ENCODE measurements at places on chromosomes 7 and 10.

DNA sequence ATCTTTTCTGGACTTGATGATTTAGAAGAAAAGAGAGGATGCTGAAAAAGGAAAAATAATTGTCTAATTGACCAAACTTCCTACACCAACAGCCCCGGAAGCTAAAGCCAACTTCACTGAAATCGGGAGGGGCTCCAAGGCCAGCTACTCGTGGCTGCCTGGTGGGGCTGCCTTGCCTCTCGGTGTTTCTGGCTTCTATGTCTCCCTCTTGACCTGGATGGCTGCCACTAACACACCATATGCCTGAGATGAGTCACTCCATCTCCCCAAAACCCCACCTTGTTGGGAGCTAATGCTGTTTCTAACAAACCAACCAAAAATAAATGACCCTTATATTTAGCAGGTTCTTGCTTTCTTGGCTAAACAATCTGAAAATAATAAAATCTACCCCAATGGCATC, 87.6 kb upstream of the AFAP1L2 start:
- peaks cover 30% of the 10 kb centered on the region for H3K36me3 ChIP-seq
- DNase-seq, result no peak
- peaks cover 83% of the 10 kb centered on the region for H3K4me1 ChIP-seq
- peak overlapping the region; percentile 46 for H3K4me3 ChIP-seq

DNA sequence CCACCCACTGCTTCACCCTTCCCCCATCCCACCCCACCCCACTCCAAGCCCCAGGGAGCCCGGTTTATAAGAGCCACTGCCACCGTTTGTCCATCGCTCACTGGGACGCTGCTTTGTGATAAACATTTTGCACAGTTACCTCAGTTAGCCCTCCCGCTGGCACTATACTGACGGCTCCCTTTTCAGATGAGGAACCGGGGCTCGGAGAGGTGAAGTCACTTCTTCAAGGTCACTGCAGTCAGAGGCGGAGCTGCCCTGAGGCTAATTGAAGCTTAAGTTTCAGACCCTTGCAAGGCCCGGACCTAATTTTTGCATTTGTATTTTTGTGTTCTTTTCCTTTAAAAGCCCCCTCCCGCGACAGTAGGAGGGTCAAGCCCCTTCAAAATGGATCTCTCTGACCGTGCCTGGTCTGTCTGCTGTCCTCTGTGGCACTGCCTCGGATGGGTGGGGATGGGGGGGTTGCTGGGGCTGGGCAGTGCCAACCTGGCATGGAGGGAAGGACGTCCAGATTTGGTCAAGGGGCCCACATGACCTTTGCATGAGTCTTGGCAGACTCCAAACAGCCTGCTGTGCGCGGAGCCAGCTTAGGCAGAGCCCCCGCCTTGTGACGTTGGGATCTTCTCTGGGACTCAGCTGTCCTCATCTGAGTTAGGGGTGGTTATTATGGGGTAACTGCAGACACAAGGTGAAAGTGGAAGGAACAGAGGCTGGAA, 17.7 kb upstream of the NODAL start:
- no peak for DNase-seq
- no peak overlapping the region for H3K4me3 ChIP-seq
- no peak overlapping the region for H3K27ac ChIP-seq
- H3K4me1 ChIP-seq, result peaks cover 7% of the 10 kb centered on the region

DNA sequence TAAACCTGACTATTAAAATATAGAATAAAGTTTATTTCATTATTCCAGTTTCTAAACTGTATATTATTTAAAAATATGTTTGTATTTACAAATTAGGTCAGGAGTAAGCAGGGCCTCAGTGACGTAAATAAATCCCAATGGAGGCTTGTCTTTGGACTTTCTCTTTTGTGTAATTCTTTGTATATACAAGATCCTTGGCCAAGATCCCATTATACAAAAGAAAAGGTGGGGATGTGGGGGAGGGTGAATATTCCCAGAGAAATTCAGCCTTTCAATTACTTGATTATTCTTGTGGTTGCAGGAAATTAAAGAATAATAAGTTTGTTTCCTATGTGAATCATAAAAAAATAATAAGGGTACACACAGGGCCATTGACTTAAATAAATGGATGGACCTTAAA, 178.7 kb upstream of the PRPS1L1 start:
- H3K36me3 ChIP-seq, result no peaks in the 10 kb centered on the region
- H3K27ac ChIP-seq, result no peak overlapping the region
- H3K4me3 ChIP-seq, result no peak overlapping the region
- no peak for DNase-seq

DNA sequence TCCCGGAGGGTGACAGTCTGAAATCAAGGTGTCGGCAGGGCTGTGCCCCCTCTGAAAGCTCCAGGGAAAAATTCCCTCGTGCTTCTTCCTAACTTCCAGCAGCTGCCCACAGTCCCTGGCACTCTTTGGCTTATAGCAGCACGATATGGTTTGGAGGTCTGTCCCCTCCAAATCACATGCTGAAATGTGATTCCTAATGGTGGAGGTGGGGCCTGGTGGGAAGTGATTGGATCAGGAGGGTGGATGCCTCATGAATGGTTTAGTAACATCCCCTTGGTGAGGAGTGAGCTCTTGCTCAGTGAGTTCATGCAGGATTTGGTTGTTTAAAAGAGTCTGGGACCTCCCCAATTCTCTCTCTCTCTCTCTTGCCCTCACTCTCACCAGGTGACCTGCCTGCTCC, 51.1 kb downstream of the GPAM start:
- H3K27ac ChIP-seq, result no peak overlapping the region
- no peaks in the 10 kb centered on the region for H3K36me3 ChIP-seq
- H3K4me1 ChIP-seq, result no peaks in the 10 kb centered on the region
- H3K27me3 ChIP-seq, result no peaks in the 10 kb centered on the region
- no peak for DNase-seq
- no peak overlapping the region for H3K4me3 ChIP-seq

DNA sequence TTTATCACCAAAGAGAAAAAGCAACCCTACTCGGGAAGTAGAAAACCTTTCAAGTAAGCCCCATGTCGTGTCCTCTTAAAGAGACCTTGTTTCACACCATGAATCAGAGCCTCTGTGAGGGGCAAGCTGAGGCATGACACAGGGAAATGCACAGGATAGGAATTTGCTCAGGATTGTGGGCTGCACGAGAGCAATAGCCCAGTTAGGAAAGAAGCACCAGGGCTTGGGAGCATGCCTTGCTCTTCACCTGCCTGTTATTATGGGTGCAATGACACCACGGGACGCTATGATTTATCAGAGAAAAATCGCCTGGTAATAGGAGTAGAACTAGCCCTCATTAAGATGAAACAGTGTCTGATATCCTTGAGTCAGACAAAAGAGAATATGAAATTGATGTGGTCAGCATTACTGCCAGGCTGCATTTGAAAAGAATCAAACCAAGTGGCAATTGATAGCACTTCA, 562.9 kb upstream of the NRP1 start:
- peaks cover 14% of the 10 kb centered on the region for H3K27me3 ChIP-seq
- no peaks in the 10 kb centered on the region for H3K36me3 ChIP-seq
- H3K4me1 ChIP-seq, result no peaks in the 10 kb centered on the region
- H3K4me3 ChIP-seq, result no peak overlapping the region
- DNase-seq, result no peak

- DNase-seq, result no peak
- H3K27me3 ChIP-seq, result no peaks in the 10 kb centered on the region
- H3K4me3 ChIP-seq, result no peak overlapping the region
- H3K27ac ChIP-seq, result no peak overlapping the region
- peaks cover 43% of the 10 kb centered on the region for H3K4me1 ChIP-seq
Observed at GRCh38 chr7:139634087-139634486, 110.6 kb downstream of the CLEC2L start.

- H3K4me3 ChIP-seq, result no peak overlapping the region
- no peak overlapping the region for H3K27ac ChIP-seq
- no peaks in the 10 kb centered on the region for H3K36me3 ChIP-seq
- H3K27me3 ChIP-seq, result no peaks in the 10 kb centered on the region
- H3K4me1 ChIP-seq, result peaks cover 34% of the 10 kb centered on the region
- no peak for DNase-seq
Observed at GRCh38 chr10:17209881-17210280, 8.4 kb upstream of the TRDMT1 start.

- DNase-seq, result no peak
- peaks cover 11% of the 10 kb centered on the region for H3K27me3 ChIP-seq
- no peaks in the 10 kb centered on the region for H3K36me3 ChIP-seq
- H3K4me1 ChIP-seq, result no peaks in the 10 kb centered on the region
Observed at GRCh38 chr7:29854257-29854938, 48.1 kb downstream of the WIPF3 start.

GRCh38 chr7:41339913-41340676, 362.8 kb downstream of the INHBA start:
- no peak for DNase-seq
- H3K36me3 ChIP-seq, result peaks cover 1% of the 10 kb centered on the region
- H3K27ac ChIP-seq, result no peak overlapping the region
- H3K27me3 ChIP-seq, result peaks cover 3% of the 10 kb centered on the region
- no peak overlapping the region for H3K4me3 ChIP-seq
- H3K4me1 ChIP-seq, result no peaks in the 10 kb centered on the region

- peaks cover 44% of the 10 kb centered on the region for H3K4me1 ChIP-seq
- peak overlapping the region; percentile 89 for H3K4me3 ChIP-seq
- no peaks in the 10 kb centered on the region for H3K36me3 ChIP-seq
- peak; percentile 42 for DNase-seq
- H3K27me3 ChIP-seq, result peaks cover 3% of the 10 kb centered on the region
Observed at GRCh38 chr10:118753331-118754228, 1.2 kb downstream of the CACUL1 start.

DNA sequence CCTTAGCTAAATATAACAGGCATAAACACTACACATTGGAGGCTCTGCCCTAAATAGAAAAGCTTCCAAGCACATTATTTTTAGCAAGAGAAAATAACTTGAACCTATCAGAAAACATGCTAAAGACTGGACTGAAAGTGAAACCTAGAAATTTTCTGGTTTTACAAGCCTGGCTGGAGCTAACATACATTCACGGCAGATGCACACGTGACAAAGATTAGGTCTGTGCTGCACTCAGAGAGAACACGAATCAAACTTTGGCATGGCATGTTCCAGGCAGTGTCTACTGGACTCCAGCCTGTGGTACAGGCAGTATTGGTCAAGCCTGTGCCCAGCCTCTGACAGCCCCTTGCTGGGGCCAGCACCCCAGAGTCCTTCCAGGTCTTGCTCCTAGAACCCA, 94.1 kb upstream of the PCBD1 start:
- no peak overlapping the region for H3K4me3 ChIP-seq
- H3K4me1 ChIP-seq, result peaks cover 15% of the 10 kb centered on the region

DNA sequence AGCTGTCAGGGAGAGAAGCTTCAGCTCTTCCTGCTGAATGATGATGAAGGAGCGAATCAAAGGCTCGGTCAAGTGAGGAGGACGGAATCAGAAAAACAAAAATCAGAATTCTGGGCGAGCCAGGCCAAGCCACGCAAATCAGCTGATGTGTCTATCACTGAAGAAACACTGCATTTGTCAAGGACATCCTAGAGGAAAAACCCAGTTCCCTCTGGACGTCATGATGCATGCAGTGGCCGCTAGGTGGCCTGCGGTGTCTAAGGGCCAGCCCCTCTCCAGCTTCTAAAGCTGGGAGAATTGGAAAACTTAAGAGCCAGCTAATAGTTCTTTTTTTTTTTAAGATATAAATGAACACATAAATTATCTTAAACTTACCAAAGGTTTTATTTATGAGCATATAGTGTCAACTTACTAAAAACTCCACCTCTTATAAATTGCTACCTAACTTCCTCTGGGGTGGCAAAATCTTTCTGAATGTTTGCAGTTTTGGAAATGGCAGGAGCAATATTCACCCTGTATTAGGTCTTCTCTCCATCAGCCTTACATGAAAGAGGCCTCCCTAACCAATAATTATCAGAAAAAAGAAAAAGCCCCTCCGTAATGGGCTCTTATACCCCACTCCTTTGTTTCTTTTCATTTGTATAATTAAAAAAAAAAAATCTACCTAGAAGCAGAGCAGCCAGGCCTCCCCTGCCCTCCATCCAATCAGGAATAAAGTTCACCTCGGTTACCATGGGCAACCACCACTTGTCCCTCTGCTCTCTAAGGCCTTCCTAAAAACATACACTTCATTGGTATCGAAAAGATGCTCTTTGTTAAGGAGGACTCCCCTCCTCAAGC, 186.8 kb downstream of the USP6NL start:
- H3K4me3 ChIP-seq, result no peak overlapping the region
- H3K27ac ChIP-seq, result no peak overlapping the region
- no peaks in the 10 kb centered on the region for H3K27me3 ChIP-seq

DNA sequence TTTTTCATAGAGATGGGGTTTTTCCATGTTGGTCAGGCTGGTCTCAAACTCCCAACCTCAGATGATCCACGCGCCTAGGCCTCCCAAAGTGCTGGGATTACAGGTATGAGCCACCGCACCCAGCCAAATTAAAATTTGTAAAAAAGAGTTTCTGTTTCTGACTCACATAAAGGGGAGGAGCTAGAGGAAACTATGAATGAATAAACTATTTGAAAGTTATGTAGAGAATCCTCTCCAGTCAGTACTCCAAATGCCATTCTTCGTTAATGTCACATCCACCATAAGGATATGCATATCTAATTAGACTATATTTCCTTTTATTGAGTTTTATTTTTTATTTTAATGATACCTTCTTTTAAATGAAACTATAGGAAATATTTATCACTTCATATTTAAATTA, 52.6 kb downstream of the MBL2 start:
- no peak for DNase-seq
- H3K4me1 ChIP-seq, result no peaks in the 10 kb centered on the region
- H3K27ac ChIP-seq, result no peak overlapping the region
- no peaks in the 10 kb centered on the region for H3K27me3 ChIP-seq
- H3K4me3 ChIP-seq, result no peak overlapping the region

DNA sequence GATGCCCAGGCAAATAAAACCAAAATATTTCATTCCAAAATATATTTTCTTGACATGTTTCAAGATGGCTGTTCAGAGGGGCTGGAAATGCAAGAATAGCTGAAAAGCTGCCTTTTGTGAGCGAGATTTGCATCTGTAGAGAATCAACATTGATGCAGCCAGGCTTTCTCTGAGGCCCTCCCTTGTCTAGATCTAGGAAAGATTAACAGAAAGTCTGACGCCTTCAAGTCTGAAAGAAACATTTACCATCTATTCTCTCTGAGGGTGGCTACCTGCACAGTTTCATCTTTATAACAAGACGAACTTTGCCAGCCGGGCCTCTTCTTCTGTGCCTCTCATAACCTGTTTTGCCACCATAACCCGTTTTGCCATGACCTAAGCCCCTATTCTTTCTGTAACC, 170.2 kb downstream of the AKR1D1 start:
- peaks cover 4% of the 10 kb centered on the region for H3K27me3 ChIP-seq
- H3K27ac ChIP-seq, result no peak overlapping the region
- no peak for DNase-seq
- H3K4me3 ChIP-seq, result no peak overlapping the region
- no peaks in the 10 kb centered on the region for H3K4me1 ChIP-seq

DNA sequence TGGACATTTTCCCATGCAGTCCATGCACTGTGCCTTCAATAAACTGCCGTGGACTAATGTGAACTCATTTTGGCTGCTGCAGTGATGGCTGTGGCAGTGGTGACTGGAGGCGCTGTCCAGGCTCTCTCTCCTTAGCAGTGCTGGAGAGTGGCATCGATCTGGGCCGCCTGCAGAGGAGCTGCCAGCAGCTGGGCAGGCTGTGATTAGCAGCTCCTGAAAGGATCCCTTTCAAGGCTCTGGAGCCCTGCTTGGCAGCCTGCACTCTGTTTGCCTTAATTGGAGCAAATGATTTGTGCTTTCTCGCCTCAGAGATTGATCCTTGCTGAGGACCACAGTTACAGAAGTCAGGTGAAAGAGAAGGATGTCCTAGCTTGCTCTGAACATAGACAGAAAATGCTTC, 130.1 kb upstream of the VWC2 start:
- H3K36me3 ChIP-seq, result no peaks in the 10 kb centered on the region
- peaks cover 2% of the 10 kb centered on the region for H3K4me1 ChIP-seq
- H3K27ac ChIP-seq, result no peak overlapping the region
- H3K4me3 ChIP-seq, result no peak overlapping the region
- DNase-seq, result no peak

GRCh38 chr7:128831994-128832879, 2.0 kb downstream of the FLNC start:
- H3K36me3 ChIP-seq, result no peaks in the 10 kb centered on the region
- no peak overlapping the region for H3K4me3 ChIP-seq
- no peak for DNase-seq
- H3K4me1 ChIP-seq, result peaks cover 18% of the 10 kb centered on the region
